ENCODE measurements at places on chromosomes 5 and 9.

- no peak for DNase-seq
These were observed 31.5 kb downstream of the RAPGEF1 start for GRCh38 chr9:131708226-131709002.

- DNase-seq, result no peak
These were observed 162.3 kb downstream of the FANCC start for GRCh38 chr9:95155220-95155619.

GRCh38 chr9:112086627-112087026 lies 88.5 kb downstream of the SUSD1 start:
- DNase-seq, result no peak

GRCh38 chr9:33193818-33194217 lies 26.7 kb upstream of the B4GALT1 start:
- DNase-seq, result no peak

DNA sequence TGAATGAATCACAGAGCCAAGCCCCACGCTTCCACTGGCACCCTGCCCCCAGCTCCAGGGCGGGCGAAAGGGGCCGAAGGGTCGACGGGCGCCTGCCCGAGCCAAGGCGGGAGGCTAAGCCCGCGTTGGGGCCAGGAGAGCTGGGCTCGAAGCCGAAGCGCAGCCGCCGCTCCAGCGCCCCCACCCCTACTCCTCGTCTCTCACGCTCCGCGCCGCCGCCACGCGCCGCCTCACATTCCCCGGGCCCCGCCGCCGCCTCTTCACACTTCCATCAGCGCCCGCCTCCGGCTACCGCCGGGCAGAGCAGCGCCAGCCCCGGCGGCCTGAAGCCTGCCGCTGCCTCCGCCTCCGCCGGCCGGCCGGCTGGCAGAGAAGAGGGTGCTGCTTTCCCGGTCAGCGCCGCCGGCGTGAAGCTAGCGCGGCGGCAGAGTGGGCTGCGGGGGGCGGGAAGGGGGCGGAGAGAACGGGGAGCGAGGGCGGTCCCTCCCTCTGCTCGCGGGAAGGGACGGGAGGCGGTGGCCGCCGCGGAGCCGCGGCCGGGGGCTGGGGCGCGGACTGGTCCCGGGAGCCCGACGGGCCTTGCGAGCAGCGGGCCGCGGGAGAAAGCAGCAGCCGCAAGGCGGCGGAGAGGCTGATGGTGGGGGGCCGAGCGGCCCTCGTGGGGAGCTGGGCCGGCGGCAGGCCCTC lies at the start of gene HOMER1:
HOMER1 (minus strand) TSS at position 431 of the 687 bp plus-strand sequence. CDS start 1,360 bp downstream, outside the sequence.
- peak; percentile 49 for DNase-seq

DNA sequence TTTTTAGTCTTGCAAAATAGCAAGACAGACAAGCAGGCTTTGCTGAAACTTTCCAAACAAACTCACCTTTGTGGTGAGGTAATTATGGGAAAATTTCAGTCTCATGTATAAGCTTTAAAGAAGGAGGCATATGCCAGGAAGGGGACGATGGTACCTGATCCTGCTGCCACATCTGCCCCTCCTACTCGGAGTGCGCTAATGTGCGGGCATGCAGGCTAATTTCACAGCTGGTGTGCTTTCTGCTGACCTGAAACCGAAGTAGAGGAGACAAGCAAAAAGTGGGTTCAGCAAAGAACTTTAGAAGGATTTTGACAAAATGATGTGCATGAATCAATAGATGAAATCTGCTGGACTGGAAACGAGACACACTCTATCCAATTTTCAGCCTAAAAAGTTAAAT lies 117.1 kb upstream of the IRX4 start:
- no peak for DNase-seq

DNA sequence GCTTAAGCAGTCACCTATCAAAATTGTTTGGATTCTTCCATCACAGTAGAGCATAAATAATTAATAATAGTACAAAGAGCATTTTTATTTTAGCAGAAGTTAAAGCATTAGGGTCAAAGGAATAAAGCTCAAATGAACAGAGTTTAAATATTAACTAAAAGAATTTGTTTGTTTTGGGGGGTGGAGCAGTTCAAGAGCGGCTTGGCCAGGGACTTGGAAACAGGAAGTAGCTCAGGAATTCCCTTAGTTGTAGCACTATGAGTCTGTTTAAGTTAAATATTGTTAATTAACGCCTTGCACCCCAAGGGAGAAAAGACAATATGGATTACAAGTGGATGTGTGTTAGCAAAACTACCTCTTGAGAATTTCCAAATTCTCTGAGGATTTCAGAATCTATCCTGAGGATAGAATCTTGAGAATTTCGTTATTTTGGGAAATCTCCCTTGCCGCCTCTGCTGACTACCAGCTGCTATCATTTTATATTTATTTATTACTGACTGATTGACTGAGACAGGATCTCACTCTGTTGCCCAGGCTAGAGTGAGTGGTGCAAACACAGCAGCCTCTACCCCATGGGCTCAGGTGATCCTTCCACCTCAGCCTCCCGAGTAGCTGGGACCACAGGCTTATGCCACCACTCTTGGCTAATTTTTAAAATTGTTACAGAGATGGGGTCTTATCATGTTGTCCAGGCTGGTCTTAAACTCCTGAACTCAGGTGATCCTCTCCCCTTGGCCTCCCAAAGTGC lies 96.7 kb upstream of the CHD1 start:
- no peak for DNase-seq

- no peak for DNase-seq
These were observed 30.2 kb upstream of the ANXA1 start for GRCh38 chr9:73121375-73121935.

DNA sequence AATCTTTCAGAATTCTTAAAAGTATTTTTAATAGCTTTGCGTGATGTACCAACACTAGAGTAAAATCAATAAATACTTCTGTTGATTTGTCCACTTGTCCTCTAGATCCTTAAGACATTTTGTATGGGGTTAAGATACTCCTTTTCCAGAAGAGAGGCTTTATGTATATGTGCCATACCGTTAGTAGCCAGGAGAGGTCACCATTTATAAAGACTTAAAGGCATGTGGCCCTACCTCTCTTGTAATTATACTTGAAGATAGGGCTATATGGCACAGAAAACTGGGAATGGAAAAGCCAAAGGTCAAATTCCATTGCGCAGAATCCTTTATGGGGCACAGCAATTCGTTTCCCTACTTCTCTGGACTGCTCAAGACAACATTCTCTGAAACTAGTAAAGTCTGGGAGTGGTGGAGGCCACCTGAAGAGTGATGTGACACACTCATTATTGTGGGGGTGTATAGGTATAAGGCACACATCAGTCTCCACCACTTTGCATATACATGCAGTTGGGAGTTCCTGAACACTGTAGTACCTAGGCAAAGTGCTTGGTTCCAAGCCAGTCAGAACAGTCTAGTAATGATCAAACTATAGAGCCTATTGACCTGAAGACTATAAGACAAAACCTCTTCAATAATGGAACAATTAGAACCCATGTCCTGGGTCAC lies 140.1 kb upstream of the FBXL17 start:
- DNase-seq, result peak; percentile 43

DNA sequence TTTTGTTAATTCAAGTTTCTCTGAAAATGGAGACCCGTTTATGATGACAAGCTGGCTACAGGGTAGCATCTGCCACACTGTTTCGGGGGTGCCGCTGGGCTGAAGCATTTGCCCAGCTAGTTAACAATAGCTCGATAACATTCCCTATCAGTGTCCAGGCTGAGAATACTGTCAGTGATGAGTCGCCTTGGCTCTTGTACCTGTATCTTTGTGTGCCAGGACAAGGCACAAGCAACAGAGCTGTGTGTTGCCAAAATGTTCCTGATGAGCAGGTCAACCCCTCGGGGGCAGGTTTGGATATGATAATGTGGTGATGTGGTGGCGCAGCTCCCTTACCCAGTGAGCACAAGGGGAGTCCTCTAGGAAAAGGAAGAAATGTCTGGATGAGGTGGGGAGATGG lies 7.0 kb downstream of the TGFBI start:
- no peak for DNase-seq

- DNase-seq, result no peak
These were observed 44.1 kb upstream of the CLINT1 start for GRCh38 chr5:157903117-157903450.

DNA sequence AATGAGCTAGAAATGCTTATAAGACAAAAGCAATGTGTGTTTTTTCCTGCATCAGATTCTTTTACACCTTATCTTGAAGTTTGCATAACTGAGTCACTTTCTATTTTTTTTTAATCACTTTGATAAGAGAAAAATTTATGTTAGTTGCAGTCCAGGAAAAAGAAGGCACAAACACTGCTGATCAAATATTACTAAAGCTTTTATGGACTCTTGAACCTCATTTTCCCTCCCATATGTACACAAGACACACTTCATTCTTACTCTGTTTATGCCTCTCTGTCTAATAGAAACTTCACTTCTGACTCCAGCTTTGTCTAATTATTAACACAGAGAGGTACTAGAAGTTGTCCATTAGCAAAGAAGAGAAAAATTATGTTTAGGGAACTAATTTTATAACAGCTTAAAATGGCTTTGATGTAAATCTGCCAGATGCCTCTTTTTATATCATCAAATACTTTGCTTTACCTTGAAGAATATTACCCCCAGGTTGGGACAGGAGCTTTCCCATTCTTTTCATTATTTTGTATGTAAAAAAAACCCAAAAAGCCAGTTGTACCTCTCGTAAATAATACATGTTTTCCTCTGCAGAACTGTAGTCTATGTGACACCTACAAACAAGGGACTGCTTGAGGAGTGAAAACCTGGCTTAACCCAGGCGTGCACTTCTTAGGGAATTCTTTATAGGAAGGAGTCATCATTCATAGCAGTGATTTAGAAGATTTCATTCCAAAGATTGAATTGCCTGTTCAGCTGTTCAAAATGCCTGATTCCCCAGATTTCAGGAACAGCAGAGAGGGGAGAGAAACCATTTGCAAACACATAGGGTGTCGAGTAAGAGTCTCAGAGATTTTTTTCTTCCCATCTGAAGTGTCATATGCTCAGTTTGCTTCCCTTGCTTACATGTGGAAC lies 72.6 kb downstream of the DAPK1 start:
- no peak for DNase-seq

- DNase-seq, result no peak
These were observed 5.1 kb downstream of the SNX30 start for GRCh38 chr9:112755675-112756074.

DNA sequence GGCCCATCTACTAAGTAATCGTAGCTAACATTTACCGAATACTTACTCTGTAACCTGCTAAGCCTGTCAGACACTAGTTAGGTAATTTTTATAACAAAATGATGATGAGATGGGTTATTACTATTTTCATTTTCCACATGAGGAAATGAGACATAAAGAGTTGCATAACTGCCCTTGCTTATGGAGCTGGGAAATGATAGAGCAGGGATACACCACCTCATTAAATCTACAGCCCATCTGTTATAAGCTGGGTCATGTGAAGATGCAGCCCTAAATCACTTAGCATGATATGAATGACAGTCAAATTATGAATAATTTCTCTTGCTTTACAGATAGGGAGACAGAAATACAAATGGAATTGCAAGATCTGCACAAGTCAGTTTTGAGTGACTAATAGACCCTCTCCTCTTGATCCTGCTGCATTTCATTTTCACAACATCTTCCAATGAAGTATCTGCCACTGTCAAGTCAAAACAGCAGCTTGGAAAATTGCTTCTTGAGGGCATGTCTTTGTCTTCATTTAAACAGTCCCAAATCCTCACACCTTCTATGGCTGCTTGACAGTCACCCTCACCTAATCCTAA lies 364.7 kb downstream of the PRELID2 start:
- no peak for DNase-seq

GRCh38 chr5:60810438-60811085 lies 33.5 kb downstream of the ELOVL7 start:
- DNase-seq, result no peak

- DNase-seq, result no peak
These were observed 102.2 kb downstream of the INIP start for GRCh38 chr9:112615584-112616266.

- DNase-seq, result no peak
These were observed 75.6 kb upstream of the VLDLR start for GRCh38 chr9:2545881-2546490.

GRCh38 chr9:79809931-79810330 lies 238.2 kb downstream of the TLE4 start:
- no peak for DNase-seq

GRCh38 chr9:6184749-6185645 lies 30.6 kb upstream of the IL33 start:
- no peak for DNase-seq

- DNase-seq, result no peak
These were observed 34.7 kb upstream of the NMUR2 start for GRCh38 chr5:152439791-152440190.

GRCh38 chr9:92654481-92655301 lies 15.2 kb downstream of the IPPK start:
- no peak for DNase-seq

DNA sequence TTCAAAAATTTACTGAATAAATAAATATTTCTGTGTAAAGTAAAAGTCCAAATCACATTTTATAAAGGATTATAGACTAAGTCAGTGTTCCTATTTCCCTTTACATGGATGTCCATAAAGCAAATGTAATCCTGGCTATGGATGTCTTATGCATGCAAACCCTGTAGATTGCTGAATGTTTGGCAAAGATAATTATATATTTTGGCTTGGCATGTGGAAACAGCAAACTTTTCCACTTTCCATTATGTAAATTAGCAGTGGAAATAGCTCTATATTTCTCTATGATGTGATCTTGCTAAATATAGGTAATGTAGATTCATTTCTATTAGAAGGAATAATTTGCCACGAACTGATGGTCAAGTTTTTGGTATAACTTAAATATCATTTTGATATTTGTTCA lies 66.5 kb downstream of the CWC27 start:
- DNase-seq, result no peak

DNA sequence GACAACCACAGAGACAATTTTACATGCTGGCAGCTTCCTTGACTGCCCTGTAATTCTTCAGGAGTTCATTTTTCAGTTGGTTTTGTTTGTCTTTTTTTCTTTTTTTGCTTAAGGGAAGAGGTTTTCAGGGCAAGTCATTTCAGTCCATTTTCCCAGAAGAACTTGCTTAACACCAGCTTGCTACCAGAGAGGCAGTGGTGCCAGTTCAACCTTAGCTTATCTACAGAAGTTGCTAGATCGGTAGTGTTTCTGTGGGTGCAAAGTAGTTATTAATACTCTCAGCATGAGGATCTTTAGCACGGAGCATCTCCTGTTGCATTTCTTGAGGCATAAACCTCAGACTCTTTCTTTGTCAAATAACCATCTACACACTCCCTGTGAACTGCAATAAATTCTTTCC lies 1.1 kb downstream of the SPEF2 start:
- no peak for DNase-seq

- DNase-seq, result no peak
These were observed 86.5 kb downstream of the DAP start for GRCh38 chr5:10674582-10674981.
